Left lobe of liver (tissue), 2 donors: ENCODE measurements at places on chromosomes 5 and 9. TPM values are rescaled to one million over a fixed set of nuclear protein-coding genes. Genes with fewer than 3 reads are reported as not detected.
A peak's percentile ranks its signal among the peaks of the same experiment; 100 is the strongest.

GRCh38 chr5:33801292-33801691 is 90.5 kb downstream of the ADAMTS12 start:
- DNase-seq = no peak

The AGXT2 gene
- 50.8 TPM for total RNA-seq

GRCh38 chr9:6068983-6069382 is 53.6 kb upstream of the RANBP6 start:
- DNase-seq = no peak

DNA sequence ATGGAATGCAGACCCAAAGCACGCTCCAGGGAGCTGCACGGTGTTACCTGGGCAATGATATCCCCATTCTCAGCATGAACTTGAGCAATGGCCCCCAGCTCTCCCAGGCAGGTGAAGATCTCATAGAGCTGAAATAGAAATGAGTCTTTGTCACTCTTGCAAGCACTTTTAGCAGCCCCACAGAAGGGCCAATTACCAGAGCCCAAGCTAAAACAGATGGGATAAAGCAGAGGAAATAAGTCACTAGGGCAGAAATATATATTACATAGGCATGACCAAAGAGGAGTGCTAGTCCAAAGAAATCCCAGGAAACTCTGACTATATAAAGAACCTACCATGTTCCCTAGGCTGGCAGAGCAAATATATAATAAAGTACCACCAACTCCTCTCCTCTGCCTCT is 97.3 kb downstream of the DPYSL3 start:
- no peak for DNase-seq

The ANKHD1 gene
- 60.6 TPM for total RNA-seq

DNA sequence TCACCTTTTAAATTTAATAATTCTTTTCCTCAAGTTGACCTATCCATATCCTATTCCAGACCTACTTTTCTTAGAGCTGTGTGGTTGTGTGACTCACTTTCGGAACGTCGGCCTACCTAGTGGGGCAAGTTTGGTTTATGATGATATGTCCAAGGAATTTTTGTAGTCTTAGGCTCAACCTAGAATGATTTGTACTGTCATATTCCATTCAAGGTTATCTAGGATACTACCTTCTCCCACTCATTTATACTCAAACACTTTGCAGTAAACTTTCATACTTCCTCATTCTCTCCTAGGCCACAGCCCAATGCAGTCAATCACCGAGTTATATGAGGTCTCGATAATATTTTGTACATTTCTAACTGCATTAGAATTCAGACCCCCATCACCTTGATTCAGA is 61.9 kb downstream of the PIK3R1 start:
- no peak for DNase-seq

GRCh38 chr9:7894231-7894630 is 94.7 kb upstream of the DMAC1 start:
- DNase-seq = no peak

The CARD6 gene
- total RNA-seq = 2.4 TPM

DNA sequence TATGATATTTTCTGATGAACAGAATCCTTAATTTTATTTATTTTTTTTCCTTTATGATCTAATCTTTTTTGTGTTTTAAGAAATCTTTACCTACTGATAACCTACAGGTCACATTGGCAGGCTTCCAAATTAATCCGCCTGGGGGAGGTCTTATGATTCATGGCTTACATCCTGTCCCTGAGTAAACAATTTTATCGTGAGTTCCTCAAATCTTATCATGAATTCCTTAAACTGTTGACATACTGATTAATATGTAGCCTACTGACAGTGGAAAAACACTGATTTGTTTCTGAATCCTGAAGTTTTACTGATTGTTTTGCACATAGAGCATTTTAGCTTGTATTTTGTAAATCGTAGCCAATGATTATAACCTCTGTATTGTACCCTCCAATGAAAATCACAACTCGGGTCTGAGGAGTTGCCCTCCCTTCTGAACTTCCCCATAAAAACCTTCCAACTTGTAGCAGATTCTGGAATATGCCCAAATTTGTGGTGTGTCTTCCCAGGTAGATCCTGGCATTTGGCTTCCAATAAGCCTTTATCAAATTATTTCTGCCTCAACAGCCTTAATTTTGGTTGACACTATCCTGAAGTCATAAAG is 105.6 kb downstream of the VCAN start:
- DNase-seq = peak; percentile 55

The TEK gene
- 4.4 TPM for total RNA-seq

- no peak for DNase-seq
Observed at GRCh38 chr5:60891667-60892066, 47.6 kb upstream of the ELOVL7 start.

DNA sequence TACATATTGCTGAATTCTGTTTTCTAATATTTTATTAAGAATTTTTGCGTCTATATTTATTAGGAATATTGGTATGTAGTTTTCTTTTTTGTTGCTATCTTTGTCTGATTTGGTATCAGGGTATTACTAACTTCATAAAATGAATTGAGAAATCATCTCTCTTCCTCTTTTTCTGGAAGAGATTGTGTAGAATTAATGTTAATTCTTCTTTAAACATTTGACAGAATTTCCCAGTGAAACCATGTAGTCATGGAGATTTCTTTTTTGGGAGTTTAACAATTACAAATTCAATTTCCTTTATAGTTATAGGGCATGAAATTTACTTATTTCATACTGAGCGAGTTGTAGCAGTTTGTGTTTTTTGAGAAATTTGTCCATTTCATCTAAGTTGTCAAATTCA is 3.3 kb upstream of the FAM170A start:
- no peak for DNase-seq

DNA sequence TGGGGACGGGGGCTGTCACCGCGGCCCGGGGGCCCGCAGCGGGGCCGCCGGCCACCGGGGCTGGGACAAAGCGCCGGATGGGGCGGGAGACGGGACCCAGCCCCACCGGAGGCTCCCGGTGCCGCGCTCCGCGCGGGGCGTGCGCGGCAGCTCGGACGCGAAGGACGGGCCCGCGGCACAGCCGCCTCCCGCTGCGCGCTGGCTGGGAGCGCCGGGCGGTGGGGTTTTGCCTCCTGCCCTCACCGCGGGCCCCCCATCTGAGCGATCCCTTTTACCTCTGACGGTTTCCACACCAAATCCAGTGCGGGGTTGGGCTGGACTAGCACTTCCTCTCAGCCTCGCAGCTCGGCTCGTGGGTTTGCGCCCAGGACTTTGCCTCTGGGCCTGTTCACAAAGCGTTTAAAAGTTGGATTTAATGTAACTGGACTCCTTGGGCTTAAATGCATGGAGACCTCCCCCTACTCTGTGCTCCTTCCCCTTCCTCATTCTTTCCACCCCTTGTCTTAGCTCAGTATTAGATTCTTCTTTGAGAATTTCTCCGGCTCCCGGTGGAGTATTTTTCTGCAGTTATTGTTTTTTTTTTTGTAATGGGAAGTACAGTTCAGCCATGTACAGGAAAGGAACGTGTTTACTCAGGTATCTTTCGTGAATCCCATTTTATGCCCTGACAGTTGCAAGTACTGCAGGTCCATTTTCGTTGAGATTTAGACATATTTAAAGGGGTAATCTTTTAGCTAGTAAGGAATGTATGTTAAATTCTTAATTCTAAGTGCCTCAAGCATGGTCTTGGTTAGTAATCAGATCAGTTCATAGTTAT is 691 bp downstream of the FCHO2 start:
- peak; percentile 70 for DNase-seq

DNA sequence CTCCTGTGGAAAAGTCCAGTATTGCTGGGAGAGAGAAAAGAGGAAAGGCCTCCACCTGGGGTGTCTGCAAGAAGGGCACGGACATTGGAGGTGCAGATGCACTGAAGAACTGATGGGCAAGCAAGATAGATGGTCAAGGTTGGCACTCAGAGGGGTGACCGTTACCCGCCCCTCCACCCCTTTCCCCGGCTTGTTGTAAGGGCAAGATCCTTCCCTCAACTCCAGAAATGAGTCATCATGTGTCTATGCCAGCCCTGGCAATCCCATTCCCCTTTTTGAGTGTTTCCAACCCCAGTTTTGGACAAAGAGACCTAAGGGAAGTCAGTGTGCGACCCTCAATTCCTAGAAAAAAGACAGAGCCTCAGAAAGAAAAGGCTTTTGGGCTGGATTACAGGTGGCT is 34.9 kb upstream of the ATP6V1G1 start:
- peak; percentile 21 for DNase-seq

DNA sequence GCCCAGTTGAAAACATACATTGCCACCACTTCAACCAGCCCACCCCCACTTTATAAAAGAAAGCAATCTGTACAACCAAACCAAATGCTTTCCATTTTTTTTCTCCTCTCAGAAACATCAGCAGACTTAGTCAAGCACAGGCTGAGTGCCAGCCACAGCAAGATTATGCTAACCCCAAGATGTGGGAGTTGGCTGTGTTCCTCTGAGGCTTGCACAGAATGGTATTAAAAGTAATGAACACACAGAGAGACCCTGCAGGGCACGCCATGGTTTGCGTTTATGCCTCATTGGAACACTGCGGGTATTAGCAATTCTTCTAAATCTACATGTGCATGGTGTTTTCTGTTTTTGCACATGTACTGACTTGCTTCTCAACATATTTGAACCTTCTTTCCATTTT is 419.9 kb upstream of the GRAMD2B start:
- no peak for DNase-seq

The MSMP gene
- 1.5 TPM for total RNA-seq

The GDNF gene
- 0.18 TPM for total RNA-seq

The AIF1L gene
- total RNA-seq = 0.83 TPM

The FABP6 gene
- total RNA-seq = not detected

The SPINK5 gene
- total RNA-seq = not detected

GRCh38 chr9:137407590-137408300 is 15.2 kb downstream of the EXD3 start:
- no peak for DNase-seq

GRCh38 chr5:72172786-72173185 is 65.5 kb downstream of the MAP1B start:
- no peak for DNase-seq

DNA sequence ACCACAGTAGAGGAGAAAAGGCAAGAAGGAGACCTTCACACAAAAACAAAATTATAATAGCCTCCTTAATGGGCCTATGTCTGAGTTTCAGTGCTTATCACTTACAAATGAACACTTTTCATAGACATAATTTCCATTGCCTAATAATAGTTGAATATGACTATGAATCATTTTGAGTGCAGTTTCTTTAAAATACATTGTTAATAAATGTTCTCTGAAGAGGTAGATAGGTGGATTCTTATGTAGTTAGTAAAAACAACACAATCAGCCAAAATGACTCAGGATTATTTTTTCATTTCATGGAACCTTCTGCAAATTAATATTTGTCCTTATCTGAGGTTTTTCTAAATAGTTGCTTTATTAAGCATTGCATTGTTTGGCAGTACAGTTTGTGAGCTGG is 45.6 kb downstream of the DAPK1 start:
- no peak for DNase-seq

The TLX3 gene
- total RNA-seq = not detected

The RETREG1 gene
- total RNA-seq = 25.2 TPM

The TYRP1 gene
- not detected for total RNA-seq

The ROPN1L gene
- 0.35 TPM for total RNA-seq

DNA sequence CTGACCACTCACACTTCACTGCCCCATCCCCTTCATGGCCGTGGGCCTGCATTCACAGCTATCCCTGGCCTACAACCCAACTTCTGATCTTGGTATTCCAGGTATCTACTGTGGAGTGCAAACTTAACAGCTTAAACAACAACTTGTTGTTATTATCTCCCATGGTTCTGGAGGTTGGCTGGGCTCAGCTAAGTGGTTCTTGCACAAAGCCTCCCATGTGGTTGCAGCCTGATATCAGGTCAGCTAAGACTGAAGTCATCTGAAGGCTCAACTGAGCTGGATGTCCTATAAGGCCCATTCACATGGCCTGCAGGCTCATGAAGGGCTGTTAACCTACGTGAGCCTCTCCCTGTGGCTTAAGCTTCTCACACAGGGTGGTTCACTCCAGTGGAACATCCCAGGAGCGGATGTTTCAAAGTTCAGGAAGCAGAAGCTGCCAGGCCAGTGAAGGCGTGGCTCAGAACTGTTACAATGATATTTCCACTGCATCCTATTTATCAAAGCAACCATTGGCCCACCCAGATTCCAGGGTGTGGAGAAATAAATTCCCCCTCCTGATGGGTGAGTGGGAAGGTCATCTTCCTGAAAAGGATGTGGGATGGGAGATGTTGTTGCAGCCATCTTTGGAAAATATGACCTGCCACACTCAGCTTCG is 30.0 kb upstream of the TRIO start:
- no peak for DNase-seq

GRCh38 chr5:132007399-132008162 is 3.9 kb downstream of the ACSL6 start:
- peak; percentile 75 for DNase-seq

The FOXI1 gene
- not detected for total RNA-seq

GRCh38 chr9:110116543-110116885 is 91.4 kb downstream of the C9orf152 start:
- DNase-seq = no peak

GRCh38 chr5:132310141-132310834 is 16.1 kb downstream of the SLC22A4 start:
- DNase-seq = no peak

DNA sequence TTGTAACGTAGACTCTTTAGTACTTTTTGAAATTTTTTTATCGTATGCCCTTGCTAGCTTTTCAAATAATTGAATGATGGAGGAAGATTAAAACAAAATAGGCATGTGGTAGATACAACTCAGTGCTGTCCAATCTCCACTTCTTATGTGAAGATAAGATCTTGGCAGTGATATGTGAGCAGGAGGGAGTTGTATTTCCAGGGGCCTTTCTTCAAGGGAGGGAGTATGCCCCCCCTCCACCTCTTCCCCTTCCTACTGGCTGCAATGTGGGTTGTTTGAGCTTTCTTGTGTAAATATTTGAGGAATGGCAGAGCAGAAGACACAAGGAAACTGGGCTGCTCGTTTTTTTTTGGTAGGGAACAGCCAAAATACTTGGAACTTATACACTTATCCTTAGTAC is 374.9 kb downstream of the PSAT1 start:
- DNase-seq = no peak

- DNase-seq = no peak
Observed at GRCh38 chr5:11522796-11523195, 381.4 kb downstream of the CTNND2 start.

The MEIKIN gene
- not detected for total RNA-seq

DNA sequence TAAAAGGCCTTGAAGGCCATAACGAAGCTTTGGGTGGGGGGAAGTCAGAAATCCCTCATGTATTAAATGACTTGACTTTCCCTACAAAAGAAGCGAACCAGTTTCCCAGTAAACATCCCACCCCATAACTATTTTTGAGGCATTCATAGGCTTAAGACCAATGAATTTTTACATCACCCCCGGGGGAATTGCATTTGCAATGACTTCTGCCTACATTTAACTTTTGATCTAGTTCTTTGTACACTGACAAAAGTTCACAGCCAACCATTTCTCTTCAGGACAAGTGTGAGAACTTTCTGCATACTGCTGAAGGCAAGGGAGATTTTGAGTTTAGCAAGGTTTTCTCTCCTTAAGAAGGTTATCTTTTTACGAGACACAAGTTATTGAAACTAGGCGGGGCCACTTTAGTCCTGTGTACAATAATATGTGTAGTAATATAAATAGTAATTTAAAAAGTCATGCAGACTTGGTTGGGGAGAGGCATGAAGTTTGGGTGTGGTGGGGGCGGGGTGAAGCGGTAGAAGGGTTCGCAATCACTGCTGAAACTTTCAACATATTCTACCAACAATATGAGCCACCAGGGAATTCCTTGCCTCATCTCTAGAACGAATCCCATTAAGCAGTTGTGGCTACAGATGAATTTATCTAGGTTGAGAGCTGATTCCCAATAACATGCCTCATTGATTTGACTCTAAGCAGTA is 2.5 kb downstream of the TJP2 start:
- no peak for DNase-seq

GRCh38 chr5:4700069-4700468 is 440.1 kb upstream of the ADAMTS16 start:
- no peak for DNase-seq

The NMUR2 gene
- total RNA-seq = not detected
